Epithelial cell of prostate (primary cell): ENCODE measurements at places on chromosomes 2 and 18.

DNA sequence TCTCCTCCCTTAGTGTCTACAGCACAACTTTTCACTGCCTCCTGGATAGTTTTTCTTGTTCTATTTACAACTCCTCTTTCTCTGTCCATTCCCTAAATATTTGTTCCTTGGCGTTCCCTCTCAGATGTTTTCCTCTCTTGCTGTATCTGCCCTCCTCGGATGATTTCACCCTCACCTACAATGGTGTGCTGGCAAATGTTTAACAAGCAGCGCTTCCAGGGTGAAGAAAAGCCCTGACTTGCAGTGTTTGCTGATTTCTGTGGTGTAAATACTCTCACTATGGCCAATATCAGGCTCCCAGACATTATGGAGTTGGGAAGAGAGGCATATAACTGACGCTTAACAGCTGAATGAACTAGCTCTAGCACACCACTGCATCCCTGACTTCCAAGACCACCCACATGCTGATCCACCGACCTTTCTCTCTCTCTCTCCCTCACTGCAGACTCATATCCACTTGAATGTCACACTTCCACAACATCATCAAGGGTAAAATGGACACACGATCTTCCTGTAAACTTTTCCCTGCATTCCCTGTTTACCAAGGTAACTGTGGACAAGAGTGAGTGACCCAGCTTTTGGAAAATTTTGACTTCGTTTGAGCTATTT lies 31.5 kb upstream of the SPTBN1 start:
- no peak for DNase-seq

GRCh38 chr2:174013315-174013751 lies 48.2 kb upstream of the SP3 start:
- no peak for DNase-seq

DNA sequence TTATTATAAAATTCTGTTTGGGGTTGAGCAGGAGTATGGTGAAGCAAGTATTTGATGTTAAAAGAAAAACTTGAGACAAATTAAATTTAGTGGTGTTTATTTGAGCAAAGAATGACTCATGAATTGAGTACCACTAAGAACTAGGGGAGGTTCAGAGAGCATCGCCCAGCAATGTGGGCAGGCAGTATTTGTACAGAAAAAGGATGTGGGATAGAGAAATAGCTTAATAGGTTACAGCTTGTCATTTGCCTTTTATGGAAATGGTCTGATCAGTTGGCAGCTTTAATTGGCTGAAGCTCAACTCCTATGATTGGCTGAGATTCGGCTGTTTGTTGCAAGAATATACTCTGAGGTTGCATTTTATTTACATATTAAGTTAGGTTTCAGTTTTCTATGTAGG lies 68.2 kb downstream of the LRATD1 start:
- no peak for DNase-seq

DNA sequence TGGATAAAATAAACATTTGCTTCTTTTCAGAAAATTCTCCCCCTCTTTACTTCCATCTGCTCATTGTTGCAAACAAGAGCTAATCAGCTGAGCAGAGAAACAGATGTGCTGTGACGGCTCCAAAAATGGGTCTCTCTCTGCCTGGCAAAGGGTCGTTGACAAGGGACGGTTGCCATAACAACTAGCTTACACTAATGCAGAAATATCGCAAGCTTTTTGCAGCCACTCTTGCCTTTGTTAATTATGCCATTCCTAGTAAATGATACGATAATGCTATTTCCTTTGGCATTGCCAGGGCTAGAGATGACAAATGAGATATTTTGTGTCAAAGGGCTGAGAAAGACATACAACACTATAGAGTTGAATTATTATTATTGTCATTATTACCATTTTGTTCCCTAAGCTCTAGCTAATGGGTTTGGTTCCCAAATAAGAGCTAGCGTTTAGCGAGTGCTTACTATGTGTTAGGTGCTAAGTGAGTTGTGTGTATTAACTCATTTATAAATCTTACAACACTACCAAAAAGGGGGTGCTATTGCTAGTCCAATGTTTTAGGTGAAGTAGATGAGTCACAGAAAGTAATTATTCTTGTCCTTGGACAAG lies 46.8 kb downstream of the MYO3B start:
- DNase-seq: no peak

- DNase-seq: no peak
These were observed 309.1 kb downstream of the MYCN start for GRCh38 chr2:16249246-16250055.

DNA sequence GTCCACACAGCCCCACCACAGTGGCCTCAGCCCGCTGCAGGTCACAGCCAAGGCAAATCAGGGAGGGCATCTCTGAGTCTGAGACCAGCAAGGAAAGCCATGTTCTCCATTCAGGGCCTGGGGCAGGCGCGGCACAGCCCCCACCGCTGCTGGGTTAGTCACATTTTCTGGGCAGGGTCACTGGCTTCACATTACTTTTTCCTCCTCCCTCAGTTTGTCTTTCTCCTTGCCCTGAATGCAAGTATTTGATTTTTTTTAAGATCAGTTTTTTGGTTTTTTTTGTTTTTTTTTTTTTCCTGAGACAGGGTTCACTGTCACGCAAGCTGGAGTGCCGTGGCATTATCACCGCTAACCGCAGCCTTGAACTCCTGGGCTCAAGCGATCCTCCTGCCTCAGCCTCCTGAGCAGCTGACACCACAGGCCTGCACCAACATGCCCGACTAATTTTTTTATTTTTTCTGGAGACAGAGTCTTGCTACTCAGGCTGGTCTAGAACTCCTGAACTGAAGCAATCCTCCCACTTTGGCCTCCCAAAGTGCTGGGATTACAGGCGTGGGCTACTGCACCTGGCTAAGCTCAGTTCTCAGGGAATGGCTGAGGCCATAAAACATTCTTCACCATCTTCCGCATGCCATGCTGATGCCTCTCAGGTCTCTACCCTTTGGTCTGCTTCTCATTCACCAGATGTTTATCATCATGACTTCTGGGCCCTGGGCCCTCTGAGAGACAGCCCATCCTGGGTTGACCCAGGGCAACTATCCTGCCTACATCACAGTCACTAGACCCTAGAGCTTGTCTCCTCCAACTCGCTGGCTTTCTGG lies 628 bp upstream of the CAPG start:
- no peak for DNase-seq
